Right forelimb (tissue), 1 donor: ENCODE measurements at places on chromosomes 5 and 9.

- DNase-seq: no peak
Observed at GRCh38 chr5:159821461-159821940, 94.8 kb upstream of the ADRA1B start.

GRCh38 chr5:15391704-15392397 is 108.1 kb upstream of the FBXL7 start:
- DNase-seq: no peak

GRCh38 chr5:124515497-124516245 is 230.8 kb downstream of the ZNF608 start:
- DNase-seq: no peak

- DNase-seq: no peak
Observed at GRCh38 chr5:25119650-25120049, 474.9 kb upstream of the CDH10 start.

DNA sequence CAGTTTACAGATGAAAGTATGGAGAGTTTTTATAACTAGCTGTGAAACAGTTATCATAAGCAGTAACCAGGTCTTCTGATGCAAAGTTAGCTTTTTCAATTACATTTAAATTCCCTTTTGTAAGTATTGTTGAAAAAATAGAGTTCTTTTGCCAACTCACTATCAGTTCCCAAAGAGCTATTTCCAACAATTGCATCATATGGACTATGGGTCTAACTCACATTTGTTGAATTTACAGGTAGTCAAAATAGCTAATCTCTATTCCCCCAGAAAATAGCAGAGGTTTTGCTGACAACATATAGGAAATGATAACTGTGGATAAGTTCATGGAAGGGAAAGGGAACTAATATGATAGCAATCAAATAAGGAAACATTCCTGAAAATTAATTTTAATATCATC is 1.4 kb downstream of the SPINK1 start:
- DNase-seq: no peak

DNA sequence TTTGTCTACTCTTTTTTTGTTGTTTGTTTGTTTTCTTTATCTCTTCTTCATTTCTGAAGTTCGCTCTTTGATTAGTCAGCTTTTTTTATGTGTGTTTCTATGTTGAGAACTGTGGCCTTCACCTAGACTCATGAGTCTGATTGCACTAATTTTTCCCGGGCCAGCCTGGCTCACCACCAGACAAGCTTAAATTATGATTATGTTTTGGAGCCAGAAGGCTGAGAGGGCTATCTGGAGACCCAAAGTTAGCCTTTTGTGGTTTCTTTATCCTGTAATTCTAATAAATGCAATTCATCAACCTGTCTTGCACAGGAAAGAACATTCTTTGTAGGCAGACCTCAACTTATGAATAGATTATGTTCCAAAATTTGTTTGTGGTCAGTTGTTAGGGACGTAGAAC is 20.8 kb upstream of the ACTBL2 start:
- no peak for DNase-seq

DNA sequence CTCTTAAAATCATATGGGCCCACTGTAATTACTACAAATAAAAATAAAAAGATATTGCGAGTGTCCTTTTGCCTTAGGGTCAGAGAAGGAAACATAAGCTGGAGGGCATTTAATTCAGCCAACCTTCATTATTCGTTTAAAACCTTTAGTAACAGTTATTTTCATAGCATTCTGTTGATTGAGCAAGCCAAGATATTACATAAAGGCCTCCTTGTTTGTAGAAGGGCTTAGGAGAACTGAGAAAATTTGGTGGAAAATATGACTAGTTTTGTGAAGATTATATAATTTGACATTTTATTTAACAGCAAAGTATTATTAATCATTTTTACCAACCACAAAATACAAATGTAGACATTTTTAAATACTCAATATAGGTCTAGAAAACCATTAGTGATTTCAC is 62.2 kb downstream of the COX7C start:
- no peak for DNase-seq

GRCh38 chr5:107949688-107950341 is 279.1 kb upstream of the EFNA5 start:
- no peak for DNase-seq

DNA sequence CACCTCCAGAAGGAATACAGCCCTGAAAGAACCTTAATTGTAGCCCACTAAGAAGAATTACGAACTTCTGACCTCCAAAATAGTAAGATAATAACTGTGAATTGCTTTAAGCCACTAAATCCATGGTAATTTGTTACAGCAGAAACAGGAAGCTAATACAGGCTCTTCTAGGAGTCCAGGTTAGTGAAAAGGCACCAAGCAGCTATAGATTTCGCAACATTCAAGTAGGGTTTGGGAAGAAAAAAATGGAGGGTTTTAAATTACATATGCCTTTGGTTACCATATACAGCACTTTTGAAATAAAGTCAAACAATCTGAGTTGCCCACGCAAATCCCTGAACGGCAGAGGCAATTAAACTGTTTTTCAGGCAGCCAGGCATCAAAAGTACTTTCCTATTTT is 1.7 kb upstream of the ACTL7A start:
- DNase-seq: no peak

DNA sequence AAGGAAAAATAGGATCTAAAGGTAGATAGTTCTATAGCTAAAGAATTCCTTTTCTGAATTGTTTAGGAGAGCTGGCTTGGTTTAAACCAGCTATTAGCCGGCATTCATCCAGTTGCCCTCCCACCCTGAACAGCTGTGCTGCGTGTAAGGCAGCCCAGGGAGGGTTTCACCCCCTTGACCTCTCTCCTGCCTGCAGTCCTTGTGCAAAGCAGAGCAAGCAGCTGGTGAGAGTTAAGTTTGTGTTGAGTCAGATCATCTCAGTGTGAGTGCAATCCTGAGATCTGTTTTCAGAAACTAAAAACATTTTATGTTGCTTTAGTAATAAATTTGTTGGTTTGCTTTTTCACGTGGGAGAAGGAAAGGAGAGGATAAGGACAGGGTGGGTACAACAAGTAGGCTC is 13.0 kb downstream of the SLC25A25 start:
- DNase-seq: no peak
